NCI-H524 treated with DMSO at 0.1 percent for 48 hours (cell line): ENCODE measurements at places on chromosomes 5 and 9.

DNA sequence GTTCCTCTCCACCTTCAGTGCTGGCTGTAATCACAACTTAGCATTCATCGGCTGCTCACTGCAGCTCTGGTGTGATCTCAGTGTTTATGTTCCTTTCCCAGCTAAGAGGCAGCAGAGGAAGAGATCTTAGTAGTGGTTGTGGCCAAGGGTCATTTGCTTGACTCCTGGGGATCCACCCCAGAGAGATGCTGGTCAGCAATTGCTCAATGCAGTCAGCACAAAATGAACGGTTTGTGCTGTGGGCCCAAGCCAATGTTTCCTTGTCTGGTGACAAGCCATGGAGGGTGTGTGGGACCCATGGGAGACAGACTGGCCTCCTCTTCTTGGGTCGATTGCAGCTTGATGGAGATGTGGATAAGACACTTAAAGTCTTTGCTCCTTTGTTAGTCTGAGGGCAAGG is 16.1 kb upstream of the FRMD3 start:
- DNase-seq, result no peak

DNA sequence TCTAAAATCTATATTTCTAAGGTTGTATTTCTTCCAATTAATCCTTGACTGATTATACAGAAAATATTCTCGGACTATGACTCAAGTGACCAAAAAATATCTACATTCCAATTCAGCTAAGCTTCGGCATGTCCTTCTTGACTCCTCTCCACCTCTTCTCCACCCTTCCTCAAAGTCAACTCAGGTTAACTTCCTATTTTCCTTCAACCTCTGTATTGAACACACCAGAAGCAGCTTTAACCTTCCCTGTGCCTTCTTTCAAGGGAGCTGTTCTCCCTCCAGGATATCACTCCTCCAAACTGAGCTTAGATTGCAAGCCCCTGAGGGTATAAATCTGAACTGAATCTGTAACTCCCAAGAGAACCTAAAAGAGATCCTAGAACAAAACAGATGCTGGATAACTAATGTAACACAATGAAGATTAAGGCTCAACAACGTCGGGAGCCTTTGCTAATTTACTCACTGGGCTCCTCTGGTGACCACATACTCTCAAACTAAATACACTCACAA is 1.1 kb downstream of the SLCO4C1 start:
- DNase-seq, result no peak

DNA sequence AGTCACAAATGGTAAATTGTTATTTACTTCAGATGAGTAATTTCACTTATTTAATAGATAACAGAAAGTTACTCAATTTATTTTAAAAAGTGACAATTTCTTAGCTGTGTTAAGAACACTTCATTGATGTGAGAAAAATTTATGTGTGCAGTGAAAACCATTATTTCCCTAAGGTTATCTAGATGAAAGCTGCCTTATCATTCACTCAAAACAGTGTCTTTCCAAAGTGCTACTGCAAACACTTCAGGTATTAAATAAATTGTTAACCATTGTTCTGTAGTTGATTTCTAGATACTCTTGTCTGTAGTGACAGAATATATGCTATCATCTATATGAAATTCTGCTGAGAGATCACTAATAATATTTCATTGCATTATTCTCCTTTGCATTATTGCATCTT is 33.5 kb upstream of the PRDM9 start:
- DNase-seq, result no peak

DNA sequence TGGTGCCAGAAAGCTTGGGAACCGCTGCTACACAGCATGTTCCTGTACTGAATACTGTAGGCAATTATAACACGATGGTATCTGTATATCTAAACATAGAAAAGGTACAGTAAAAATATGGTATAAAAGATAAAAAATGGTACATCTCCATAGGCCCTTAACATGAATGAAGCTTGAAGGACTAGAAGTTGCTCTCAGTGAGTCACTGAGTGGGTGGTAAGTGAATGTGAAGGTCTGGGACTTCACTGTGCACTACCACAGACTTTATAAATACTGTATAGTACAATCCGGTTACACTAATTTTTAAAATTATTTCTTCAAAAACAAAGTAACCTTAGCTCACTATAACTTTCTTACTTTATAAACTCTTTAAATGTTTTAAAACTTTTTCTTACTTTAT is 819.9 kb upstream of the GRAMD2B start:
- DNase-seq, result no peak

- no peak for DNase-seq
Observed at GRCh38 chr5:81226949-81227348, 6.2 kb upstream of the CKMT2 start.

DNA sequence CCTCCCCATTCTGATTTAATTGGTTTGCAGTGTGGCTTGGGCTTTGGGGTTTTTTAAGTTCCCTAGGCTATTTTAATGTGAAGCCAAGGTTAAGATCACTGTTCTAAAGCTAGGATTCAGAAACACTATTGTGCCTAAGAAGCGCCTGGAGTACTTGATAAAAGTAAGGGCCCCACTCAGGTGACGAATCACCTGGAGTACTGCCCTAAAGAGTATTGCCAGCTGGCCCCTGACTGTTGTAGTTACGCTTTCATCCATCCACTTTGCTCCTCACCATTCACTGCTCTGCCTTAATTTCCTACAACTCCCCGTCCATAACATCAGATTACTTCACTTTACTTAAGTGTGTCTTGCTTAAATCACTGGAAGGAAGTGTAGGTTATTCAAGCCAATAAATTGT is 119.3 kb downstream of the CD180 start:
- DNase-seq, result no peak

DNA sequence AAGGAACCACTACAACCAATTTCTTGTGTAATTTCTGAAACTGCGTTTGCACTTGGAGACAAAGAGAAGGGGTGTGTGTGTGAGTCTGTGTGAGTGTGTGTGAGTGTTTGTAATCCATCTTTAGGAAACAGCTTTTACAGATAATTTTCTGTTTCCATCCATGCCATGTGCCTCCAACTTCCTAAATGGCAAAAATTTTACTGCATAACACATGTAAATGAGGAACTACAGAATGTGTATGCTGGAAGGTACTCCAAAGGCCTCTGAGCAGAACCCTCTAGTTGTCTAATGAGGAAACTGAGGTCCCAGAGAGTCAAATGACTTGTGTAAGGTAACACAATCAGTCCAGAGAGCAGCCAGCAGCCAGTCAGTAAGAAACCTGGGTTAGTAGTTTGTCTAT is 20.8 kb downstream of the MAMDC2 start:
- no peak for DNase-seq
